ENCODE measurements at places on chromosomes 5 and 9.

DNA sequence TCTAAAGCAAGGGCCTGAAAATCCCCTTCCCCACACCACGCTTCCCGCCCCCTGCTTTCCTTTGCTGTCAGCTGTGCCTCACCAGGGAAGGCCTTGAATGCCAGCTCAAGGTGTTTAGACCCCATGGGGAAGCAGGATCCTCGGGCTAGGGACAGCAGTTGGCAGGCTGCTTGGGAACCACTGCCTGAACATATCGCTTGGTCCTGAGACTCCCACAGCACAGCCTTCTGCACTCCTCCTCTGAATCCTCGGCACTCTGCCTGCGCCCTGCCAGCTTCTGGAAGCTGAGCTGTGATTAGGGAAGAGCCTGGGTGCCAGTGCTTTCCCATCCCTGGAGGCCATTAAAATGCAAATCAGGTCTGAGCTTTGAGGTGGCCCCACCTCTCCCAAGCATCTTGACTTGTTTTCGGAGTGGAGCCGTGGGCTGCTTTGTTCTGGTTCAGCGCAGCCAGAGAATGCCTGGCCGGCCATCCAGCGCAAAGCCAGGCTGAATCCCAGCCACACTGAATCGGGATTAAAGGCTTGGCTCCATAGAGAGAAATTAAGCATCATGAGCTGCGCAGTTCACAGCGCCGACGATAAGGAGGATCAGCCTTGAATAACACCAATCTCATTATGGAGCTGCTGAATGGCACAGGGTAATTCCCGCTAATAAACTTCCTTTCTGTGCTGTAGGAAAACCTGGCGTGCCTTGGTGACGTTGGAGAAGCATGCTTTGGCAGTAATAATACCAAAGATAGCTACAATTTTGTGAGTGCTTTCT lies 40.0 kb downstream of the AMBP start:
- no peak for DNase-seq

- DNase-seq: no peak
These were observed 21.7 kb downstream of the LPAR1 start for GRCh38 chr9:111016426-111017045.

DNA sequence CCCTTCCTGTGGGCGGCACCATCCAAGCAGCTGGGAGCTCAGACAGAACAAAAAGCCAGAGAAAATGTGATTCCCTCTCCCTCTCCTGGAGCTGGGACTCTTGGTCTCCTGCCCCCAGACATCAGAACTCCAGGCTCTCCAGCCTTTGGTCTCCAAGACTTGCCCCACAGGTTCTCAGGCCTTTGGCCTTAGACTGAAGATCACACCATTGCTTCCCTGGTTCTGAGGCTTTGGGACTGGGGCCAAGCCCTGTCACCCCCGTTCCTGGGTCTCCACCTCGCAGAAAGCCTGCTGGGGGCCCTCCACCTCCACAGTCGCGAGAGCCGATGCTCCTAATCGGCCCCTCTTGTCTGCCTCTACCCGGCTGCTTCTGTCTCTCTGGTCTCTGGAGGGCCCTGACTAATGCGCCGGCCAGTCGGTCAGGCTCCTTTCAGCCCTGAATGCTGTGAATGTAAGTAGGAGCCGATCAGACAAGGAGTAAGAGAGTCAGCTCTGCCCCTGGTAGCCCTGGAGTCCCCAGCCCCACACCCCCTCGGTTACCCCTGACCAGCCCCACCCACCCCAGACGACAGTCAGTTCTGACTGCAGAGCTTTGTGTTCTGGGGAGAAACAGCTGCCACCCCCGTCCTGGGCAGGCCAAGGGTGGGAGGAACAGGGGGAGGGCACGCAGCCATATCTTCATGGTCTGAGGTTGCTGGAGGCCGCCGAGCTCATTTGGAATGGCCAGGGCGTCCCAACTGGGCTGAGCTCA lies 57.5 kb downstream of the VAV2 start:
- DNase-seq: no peak

DNA sequence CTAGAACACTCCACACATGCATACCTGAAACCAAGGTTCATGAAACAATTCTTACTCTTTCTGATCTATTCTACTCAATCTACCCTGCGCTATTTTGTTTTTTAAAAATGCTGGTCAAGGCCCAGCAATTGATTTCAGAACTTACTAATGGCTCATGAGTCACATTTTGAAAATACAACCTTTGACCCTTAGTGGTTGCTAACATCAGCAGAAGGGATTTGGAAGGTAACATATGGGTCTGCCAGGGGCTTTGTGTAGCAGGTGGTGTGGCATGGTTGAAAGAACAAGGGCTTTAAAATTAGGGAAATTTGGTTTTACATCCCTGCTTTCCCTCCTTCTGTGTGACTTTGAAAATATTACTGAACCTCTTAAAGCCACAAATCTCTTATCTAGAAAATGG lies 101.4 kb downstream of the ATG10 start:
- peak; percentile 49 for DNase-seq

DNA sequence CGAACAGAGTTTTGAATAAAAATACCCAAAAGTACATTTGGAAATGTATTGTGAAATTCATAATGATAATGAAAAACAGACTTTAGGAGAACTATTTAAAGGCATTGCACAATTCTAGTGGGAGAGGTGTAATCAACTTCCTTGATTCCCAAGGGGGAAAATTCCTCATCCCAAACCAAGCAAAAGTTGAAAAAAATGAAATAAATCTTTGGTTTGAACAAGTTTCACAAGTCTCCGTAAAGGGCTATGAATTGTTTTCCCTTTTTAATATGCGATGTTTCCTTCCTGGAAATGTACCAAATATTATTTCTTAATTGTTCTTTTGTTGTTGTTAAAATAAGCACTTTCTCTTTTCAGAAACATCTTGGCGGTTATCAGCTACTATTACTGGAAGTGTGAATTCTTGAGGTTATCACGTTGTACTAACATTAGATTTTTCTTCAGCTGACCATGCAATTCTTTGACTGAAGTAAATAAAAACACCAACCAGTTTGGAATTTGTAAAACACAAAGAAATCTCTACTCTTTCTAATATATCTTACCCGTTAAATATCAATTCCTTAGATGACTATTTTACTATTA lies 59.3 kb downstream of the SVEP1 start:
- DNase-seq: no peak

DNA sequence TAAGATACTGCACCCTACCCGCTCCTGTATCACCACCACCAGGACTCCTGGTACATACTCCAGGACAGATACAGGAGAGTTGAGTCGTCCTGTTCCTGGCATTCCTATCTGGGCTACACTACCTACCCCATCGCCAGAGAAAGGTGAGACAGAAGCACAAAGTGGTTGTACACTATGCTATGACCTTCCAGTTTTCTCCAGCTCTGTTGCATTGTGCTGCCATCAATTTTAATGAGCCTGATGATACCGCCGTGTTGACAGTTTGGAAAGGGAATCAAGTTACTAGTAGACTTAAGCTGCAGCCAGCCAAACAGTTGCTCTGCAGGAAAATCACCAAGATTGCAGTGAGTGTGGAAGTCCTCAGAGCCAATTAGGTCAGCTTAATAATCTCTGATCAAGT lies 35.2 kb downstream of the ANP32B start:
- no peak for DNase-seq

GRCh38 chr9:129696944-129697655 lies 31.7 kb downstream of the PRRX2 start:
- DNase-seq: peak; percentile 54

DNA sequence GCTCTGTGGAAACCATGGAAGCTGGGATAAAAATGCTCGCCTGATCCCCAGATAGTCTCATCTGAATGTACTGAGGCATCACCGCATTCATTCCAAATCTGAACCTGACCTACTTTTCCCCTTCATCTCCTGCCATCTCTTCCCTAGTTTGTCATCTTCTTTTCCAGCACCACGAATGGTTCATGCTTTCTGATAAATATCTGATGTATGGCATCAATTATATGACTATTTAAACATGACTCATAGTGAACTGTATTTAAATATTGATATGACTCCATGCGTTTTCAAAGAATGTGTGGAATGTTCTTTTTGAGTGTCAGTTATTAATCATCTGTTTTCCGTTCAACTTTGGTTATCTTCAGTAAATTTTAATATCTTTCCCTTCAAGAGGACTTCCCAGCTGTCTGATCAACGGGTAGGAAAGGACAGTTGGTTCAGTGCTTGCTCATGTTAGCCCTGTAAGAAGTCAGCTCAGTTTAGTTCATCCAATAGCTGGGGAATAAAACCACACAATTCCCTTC lies 21.1 kb downstream of the BASP1 start:
- DNase-seq: no peak

DNA sequence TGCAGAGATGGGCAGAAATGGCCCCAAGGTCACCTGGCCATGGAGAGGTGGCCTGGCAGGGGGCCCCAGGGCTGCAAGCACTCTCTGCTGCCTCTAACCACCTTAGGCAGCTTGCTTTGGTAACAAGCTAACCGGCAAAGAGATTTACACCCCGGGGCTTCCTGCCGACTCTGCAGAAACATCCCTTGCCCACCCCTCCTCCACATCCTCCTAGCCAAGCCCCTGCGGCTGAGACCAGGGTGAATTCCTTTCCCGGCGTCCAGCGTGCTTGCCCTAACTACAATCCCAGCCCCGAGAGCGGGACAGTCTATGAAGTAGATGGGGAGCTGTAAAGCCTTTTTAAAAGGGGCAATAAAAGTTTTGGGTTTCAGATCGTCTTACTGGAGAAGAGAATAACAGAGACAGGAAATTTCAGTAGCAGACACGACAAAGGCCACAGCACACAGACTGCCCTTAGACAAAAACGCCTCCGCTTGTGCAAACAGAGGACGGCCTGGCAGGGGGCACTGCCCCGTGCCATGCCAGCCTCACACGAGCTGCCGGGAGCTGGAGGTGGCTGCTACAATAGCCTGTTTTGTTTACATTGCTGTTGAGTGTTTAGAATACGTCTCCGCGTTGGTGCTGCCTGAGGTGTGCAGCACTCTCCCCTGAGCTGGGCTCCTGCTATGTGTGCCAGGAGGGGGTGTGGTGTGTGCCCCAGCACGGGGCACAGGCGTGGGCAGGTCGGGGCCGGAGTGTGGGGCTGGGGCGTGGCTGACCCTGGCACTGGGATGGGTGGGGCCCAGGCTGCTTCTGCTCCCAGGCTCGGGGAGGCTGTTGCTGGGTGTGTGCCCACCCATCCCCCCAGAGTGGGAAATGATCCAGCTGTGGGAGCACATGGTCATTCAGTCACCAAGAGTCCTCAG lies 15.3 kb downstream of the MYMK start:
- DNase-seq: no peak

DNA sequence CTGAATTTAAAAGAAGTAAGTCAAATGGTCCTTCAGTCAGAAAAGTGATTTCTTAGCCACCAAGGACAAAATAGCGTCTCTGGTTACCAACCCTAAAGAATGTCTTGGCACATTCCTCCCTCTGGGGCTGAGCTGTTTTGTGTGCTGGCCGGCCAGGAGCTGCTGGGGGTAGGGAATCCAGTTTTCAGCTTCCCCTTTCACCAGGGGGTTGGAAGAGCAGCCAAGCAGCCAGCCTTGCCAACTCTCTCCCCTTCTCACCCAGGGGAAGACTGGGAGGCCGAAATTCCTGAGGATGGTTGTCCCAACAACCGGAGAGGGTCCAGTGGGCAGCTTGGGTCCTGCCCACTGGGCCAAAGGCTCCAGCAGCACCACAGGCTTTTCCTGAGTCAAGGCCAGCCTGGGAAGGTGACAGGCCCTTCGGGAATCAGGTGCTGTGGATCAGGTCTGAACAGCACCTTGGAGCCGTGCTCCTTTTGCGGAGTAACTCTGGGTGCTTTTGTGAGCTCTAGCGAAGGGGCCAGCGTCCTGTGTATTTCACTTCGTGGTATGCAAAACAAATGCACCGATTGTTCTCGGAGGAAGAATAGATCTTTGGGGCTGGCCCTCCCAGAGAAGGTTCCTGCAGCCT lies 4.2 kb downstream of the WWC1 start:
- no peak for DNase-seq

DNA sequence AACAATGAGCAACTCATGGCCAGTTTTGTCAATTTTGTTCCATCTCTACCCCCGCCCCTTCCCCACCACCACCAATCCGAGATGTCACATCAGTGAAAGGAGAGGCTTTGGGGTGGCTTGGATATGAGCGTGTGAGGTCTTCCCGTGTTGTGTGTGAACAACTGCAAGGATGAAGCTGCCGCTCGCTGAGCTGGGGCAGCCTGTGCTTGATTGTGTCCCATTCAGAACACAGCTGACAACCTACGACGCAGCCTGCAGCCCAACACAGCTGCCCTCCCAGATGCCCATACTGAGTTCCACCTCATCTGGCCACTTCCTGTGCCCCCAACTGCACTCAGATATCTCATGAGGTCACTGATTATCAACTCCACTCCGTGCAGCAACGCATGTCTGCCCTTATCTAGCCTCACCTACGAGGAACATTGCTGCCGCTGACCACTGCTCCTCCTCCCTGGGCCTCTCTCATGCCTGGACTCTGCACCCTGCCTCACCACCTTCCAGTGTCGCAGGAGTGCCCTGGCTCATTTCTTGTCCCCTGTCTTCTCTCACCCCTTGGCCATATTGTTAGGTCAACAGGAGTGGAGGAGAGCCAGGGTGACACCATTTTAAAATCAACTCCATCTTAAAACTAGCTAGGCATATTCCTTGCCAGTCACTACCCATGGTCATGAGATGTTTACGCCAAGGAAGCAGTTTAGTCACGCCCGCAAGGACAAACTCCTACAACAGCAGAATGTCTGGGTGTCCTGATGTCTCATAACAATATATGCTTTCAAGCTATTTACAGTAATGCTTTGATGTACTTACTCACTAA lies 7.3 kb upstream of the IL4 start:
- no peak for DNase-seq

GRCh38 chr5:22372826-22373660 lies 480.1 kb downstream of the CDH12 start:
- DNase-seq: no peak

Measured in glutamatergic neuron (in vitro differentiated cells).